Activated naive CD8-positive, alpha-beta T cell treated with anti-CD3 and anti-CD28 coated beads, Interleukin-2, amount 50 U/mL, for 24 hours (primary cell): ENCODE measurements at places on chromosomes 13 and 19.
A peak's percentile ranks its signal among the peaks of the same experiment; 100 is the strongest.

- DNase-seq = no peak
Observed at GRCh38 chr13:51311231-51311630, 28.3 kb upstream of the SERPINE3 start.

- DNase-seq = no peak
Observed at GRCh38 chr13:101576977-101577376, 124.5 kb downstream of the ITGBL1 start.

DNA sequence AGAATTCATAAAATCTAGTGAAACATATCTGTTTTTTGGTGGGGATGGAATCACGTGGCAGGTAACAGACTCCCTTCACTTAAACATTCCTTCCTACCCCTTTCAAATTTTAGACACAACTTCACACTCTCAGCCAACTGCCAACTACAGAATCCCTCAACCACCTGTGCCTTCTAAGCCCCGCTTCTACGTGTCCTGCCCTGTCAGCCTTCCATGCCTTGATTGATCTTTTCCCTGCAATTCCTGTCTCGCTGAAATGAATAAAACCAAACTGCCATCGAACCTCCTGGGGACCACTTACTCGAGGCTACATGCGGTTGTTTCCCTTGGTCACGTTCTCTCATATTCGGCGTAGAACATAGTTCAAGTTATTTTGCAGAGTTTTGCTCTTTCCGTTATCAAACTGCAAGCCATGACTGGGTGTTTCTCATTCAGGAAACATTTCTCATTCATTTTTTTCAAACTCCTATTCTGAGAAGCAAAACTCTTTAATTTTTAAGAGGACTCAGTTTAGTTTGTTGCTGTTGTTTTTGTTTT lies 1.1 kb downstream of the ZNF625 start:
- no peak for DNase-seq

GRCh38 chr13:98568918-98569317 lies 8.0 kb downstream of the STK24 start:
- no peak for DNase-seq

DNA sequence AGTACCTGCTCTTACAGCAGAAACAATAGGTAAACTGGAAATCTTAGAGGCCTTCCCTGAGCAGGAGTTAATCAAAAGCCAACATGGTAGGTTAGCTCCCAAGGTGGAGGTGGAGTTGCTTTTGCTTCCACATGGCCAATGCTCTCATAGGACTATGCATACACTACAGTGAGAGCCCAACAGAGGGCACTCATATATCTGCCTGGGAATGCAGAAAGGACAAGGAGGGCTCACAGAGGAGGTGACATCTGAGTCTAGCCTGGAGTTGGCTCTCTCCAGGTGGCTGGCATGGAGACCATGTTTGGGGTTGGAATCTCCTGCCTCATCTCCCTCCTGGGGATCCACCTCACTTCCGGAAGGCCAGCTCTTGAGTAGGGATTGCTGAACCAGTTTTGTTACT lies 34.6 kb downstream of the ATP8A2 start:
- DNase-seq = no peak

GRCh38 chr13:86825410-86825809 lies 845.8 kb upstream of the SLITRK5 start:
- DNase-seq = no peak

DNA sequence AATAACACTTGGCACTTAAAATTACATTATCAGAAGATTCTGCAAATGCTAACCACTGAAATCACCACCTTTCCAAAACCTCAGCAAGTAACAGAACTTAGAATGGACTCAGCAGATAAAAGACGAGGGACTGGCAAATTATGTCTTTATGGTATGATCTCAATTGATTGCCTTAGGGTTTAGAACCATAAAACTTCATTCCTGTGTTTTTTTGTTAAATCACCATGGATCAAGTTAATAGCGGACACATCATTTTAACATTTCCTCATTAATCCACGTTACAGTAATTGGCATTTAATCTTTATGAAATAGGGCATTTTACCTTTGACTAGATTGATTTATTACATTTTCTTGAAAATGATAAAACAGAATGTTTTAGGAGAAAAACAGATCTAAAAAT lies 2070.3 kb downstream of the PCDH9 start:
- no peak for DNase-seq

GRCh38 chr13:45592758-45593157 lies 22.8 kb downstream of the ERICH6B start:
- no peak for DNase-seq

- no peak for DNase-seq
Observed at GRCh38 chr13:51760592-51760991, 43.4 kb downstream of the DHRS12 start.

DNA sequence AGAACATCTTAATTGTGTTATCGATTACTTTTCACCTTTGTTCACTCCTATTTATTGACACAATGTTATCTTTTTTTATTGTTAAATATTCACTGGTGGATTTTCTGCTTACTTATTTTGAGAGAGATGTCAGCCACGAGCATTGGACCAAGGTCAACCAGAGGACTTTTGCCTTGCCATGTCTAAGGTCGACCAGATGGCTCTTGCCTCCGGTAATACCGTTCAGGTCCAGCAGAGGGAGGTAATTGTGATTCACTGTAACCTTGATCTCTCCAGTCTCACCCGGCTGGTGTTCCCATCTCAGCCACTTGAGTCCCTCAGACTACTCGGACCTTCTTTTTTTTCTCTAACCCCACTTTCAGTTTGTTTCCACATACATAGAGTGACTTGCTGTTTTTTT lies 1438.1 kb downstream of the UQCRFS1 start:
- peak; percentile 39 for DNase-seq

GRCh38 chr13:111978546-111978945 lies 88.4 kb upstream of the SOX1 start:
- DNase-seq = no peak

GRCh38 chr19:5152013-5152763 lies 183.3 kb downstream of the KDM4B start:
- no peak for DNase-seq

- DNase-seq = no peak
Observed at GRCh38 chr13:71773531-71773930, 93.5 kb downstream of the DACH1 start.

GRCh38 chr13:30045916-30046704 lies 195.7 kb upstream of the UBL3 start:
- DNase-seq = no peak

- no peak for DNase-seq
Observed at GRCh38 chr19:32352241-32352630, 6.8 kb downstream of the ZNF507 start.

GRCh38 chr13:26787961-26788360 lies 27.4 kb upstream of the GPR12 start:
- no peak for DNase-seq

- DNase-seq = no peak
Observed at GRCh38 chr13:76329004-76329403, 557.2 kb downstream of the KCTD12 start.

- no peak for DNase-seq
Observed at GRCh38 chr13:31046711-31047279, 114.3 kb downstream of the TEX26 start.

DNA sequence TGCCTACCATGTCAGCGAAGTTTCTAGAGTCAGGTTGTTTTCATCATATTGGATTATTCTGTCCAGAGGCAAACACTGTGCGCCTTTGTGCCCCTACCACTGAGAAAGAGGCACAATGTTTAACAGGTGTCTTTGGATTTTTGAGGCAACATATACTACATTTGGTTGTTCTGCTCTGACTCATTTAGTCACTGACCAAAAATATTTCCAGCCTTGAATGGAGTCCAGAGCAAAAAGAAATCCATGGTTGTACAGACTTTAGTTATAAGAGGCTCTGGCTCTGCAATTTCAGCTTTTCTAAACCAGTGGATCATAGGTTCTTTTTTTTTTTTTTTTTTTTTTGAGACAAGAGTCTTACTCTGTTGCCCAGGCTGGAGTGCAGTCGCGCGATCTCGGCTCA lies 35.7 kb downstream of the LACC1 start:
- DNase-seq = no peak

- no peak for DNase-seq
Observed at GRCh38 chr19:1734321-1734966, 18.9 kb upstream of the ONECUT3 start.

DNA sequence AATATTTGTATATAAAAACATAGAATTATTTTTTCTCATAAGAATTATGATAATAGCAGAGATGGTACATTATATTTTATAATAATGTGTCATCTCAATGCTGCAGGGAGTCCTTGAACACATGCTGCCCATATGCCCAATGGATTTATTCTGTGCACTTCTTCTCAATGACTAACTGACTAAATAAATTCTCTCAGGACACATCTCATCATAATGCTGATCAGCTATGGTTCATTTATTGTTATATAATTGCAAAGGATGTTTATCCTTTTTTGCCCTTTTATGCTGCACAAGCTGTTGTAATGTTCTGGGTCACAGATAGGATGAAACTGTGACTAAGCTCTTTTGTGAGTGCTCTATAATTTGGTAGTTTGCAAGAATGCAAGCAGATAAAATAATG lies 1273.3 kb upstream of the ATXN8OS start:
- no peak for DNase-seq

- DNase-seq = no peak
Observed at GRCh38 chr13:25977216-25977615, 74.6 kb downstream of the SHISA2 start.

- no peak for DNase-seq
Observed at GRCh38 chr13:40121722-40122121, 466.3 kb downstream of the COG6 start.

DNA sequence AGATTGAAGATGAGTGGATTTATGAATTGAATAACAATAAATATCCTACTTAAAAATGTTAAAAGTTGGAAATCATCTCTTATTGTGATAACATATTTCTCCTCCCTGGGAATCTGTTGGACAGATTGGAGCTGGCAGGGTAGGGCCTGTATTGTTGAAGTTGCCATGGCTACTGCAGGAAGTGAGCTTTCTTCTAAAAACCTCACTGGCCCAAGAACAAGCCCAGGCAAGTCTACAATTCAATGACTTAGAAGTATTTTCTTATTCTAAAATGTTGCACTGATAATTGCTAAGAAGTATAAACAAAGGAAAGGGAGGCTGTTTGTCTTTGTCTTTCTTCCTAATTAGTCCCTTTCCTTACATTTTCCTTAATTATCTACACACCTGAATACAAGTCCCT lies 112.1 kb downstream of the DLEU7 start:
- no peak for DNase-seq

DNA sequence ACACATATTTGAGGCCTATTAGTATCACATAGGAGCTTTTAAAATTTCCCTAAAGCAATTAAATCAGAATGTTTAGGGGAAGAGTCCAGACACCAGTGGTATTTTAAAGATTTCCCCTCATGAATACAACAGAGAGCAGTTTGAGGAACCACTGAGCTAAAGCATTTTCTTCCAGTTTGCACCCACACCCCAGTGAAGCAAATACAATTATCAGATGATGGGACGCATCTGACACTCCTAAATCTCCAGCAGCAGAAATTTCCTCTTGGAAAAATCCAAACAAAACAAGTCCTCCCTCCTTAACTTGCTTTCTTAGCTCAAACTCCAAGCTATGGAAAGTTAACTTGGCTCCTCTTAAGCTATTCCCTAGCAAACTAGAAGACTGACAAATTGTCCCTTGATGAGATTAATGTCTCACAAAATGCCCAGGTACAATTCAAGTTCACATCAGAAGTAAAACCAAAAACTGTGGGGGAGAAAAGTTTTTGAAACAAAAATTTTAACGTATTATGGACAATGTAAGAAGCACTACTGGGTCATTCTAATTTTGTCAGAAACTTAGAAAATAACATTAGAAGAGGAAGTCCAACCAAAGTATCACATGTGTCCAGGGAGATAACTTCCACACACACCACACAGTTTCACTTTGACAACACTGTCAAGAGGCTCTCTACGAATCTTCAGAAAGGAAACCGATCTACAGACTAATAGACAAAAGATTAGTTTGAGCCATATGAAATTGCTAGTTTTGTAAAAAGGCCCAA lies 74.1 kb downstream of the ABCC4 start:
- no peak for DNase-seq

DNA sequence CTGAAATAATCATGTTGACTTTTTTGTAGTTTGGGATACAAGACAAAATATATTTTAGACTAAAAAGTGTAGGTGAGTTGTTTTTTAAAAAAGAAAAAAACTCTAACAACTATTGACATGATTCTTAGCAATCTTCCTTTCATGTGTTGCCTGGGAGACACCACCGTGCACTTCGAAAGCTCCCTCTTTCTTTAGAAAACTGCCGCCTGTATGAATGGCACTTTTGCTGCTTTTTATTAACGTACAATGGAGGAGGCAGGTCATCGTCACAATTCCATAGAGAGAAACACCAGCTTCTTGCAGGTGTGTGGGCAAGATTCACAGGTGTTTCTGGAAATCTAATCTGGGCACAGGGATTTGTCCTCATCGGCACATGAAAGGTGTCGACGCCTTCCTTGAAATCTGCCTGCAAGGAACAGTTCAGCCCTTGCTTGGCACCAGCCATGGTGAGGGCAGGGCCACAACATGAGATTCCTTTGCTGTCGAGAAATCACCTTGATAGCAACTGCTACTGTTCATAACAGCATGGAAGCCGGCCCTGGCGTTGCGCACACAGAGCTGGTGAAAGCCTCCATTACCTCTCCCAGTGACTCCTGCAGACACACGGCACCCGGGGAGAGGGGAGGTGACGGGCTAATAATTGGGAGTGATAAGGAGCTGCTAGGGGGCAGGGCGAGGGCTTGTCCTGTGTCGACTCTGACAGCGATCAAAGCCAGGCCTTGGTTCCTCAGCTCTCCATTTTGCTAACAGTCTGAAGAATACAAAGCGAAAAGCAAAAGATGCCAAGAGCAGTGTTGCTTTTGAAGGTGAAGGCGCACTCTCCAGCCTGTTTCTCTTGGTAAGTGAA lies 66.5 kb downstream of the EFNB2 start:
- no peak for DNase-seq

DNA sequence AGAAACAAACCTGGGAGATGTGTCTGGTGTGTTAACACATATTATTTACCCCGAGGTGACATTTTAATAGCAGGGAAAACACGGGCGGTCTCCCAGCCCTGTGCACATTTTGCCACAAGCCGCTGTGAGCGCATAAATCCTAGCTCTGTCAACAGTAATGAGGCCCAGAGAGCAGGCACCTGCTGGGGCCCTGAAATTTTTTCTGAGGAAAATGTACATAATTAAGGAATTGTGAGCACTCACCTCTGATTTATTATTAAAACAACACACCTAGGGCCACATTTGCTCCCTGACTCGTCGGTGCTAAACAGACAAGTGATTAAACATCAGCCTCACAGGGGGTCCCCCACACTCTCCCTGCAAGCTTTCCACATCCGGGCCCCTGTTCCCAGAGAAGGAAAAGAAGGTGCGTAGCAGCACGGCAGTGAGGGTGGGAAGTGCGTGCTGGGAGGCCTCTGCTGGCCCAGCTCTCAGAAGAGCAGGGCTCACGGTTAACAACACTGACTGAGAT lies 616.3 kb downstream of the UQCRFS1 start:
- DNase-seq = no peak

GRCh38 chr19:7267792-7268704 lies 26.2 kb downstream of the INSR start:
- DNase-seq = no peak

DNA sequence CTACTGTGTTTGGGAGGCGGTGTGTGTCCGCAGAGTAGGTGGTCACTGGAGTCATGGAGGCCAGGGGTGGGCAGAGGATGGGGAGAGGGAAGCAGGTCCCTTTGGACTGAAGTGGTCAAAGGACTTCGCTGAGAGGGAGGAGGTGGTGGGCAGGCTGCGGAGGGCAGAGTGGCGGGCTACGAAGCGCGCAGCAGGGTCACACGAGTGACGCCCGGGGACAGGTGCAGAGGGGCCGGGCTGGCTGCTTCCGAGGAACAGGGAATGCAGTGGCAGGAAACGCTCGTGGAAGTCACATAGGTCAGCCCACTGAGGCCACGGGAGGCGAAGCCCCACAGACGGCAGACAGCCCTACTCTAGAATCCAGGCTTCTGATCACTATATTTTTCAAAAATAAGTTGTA lies 111.5 kb downstream of the URI1 start:
- DNase-seq = no peak

- peak; percentile 42 for DNase-seq
Observed at GRCh38 chr13:99605420-99606323, 104.4 kb downstream of the TM9SF2 start.
